ENCODE measurements at places on chromosomes 4 and X.

- peak; percentile 69 for DNase-seq
Measured at GRCh38 chrX:134990801-134991481, at the start of gene SMIM10. Gene SMIM10, plus strand, starts transcription at chrX:134990991. Its CDS starts 105 bp downstream, at chrX:134991096.

DNA sequence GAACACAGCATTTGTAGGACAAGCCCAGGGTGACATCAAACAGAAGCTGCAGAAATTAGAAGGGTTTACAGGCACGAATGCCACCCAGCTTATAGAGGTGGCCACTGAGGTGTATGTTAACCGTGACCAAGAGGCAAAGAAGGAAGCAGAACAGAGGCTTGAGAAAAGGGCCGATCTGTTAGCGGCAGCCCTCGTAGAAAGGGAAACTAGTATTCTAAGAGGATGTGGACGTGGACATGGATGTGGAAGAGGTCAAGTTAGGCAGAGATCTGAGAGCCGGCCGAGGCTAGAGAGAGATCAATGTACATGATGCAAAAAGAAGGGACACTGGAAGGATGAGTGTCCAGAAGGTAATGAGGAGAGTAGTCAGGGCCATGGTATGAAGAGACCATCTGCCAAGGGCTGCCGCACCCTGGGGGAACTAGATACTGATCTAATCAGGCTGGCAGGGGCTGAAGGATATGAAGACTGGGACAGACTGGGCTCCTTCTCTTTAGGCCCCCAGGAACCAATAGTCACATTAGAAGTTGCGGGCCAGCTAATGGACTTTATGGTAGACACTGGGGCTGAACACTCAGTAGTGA is 27.5 kb downstream of the LIAS start:
- no peak for DNase-seq

- peak; percentile 96 for DNase-seq
Measured at GRCh38 chr4:182427554-182427953, 184.4 kb downstream of the TENM3 start.

DNA sequence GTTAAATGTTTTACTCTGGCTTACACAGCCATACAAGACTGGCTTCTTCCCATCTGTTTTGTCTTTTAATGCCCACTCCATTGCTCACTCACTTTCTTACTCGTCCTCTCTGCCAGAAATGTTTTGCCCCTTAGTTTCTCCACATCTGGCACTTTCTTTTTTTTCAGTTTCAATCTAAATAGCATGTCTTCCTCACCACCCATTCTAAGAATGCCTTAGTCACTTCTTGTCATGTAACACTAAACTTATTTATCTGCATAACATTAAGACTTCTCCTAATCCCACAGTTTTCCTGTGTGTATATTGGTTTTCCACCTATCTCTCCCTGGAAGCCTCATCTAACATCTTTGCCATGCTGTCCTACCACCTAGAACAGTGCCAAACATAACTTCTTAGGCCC is 119.3 kb downstream of the ADAMTS3 start:
- no peak for DNase-seq

DNA sequence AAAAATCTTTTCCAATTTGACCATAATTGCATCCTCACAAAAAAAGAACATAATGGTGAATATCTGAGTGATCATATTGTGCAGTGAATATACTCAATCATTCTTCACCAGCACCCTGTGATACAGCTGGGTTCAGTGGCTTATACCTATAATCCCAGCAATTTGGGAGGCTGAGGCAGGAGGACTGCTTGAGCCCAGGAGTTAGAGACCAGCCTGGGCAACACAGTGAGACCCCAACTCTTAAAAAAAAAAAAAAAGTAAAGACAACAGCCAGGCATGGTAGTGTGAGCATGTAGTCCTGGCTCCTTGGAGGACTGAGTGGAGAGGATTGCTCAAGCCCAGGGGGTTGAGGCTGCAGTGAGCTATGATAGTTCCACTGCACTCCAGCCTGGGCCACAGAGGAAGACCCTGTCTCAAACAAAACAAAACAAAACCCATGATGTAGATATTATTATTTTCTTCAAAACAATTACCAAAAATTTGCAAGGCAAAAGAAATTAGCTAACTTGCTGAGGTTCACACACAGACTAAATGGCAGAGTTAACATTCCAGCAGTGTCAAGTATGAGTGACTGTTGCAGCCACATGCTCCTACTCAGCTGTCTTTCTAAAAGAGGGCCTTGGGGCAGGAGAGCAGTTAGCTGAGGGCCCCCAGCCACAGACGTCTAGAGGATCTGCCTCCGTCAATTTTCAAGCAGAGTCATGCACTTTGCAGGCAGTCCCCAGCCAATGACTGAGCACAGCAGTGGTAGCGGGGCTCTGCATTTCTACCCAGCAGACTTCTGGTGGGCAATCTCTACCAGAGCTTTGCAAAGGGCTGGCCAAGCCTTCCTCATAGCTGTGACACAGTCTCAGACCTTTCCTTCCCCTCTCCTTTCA is 33.4 kb downstream of the ADGRA3 start:
- no peak for DNase-seq

DNA sequence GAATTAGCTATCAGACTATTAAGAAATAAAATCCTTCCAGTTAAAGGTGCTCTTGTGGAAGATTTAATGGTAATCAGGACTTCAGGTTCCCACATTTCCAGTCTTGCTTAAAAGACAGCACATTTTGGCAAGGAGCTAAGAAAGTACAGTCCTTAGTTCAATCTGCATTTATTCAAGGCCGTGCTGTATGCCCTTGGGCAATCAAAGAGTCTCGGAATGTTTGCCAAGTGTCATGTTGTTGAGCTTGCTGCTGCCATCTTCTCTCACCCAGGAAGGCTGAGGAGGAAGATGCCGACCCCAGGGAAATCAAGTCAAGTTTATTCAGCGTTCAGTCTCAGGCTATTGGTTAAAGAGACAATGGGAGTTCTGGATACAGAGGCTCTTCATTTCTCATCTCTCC is 388.1 kb upstream of the IGFBP7 start:
- DNase-seq = no peak

- no peak for DNase-seq
Measured at GRCh38 chr4:113409181-113409580, 352.4 kb downstream of the CAMK2D start.

- no peak for DNase-seq
Measured at GRCh38 chr4:159150821-159151390, 48.0 kb downstream of the RAPGEF2 start.

DNA sequence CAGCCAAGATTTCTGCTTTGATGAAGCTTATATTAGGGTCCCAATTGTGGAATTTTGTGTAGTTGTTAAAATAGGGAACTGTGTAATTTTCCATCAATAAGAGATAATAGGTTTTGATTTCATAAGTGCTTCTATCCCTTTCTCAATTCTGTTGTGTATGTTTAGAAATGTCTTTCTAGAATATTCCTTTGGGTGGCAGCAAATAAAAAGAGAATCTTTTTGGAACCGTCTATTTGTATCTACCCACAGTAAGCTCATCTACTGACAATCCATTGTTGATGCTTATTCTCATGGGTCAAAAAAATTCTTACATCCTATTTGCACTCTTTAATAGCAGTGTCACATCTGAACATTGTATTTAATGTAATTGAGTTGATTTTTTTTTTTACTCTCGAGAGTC is 61.7 kb downstream of the TMA16 start:
- DNase-seq = no peak

- no peak for DNase-seq
Measured at GRCh38 chr4:26021417-26022345, 107.7 kb downstream of the SMIM20 start.

DNA sequence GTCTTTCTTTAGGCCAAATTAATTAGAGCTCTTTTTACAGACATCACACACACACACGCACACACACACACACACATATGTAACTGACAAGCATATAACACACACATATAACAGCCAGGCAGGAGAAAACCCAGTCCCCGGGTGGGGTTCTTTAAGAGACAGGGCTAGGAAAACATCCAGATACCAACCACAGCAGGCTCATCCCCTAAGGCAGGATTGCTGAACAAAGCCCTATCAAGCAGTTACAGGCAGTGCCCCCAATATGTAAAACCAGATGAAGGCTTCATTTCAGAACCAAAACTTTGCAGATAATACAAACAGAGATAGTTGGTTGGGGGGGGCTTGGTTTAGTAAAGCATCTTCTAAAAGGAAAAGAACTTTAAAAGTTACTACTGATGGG is 18.0 kb upstream of the FAM47E start:
- no peak for DNase-seq

GRCh38 chr4:154586296-154587033 is 4.1 kb downstream of the FGA start:
- no peak for DNase-seq

- DNase-seq = no peak
Measured at GRCh38 chr4:138611721-138612120, 369.6 kb upstream of the SLC7A11 start.

DNA sequence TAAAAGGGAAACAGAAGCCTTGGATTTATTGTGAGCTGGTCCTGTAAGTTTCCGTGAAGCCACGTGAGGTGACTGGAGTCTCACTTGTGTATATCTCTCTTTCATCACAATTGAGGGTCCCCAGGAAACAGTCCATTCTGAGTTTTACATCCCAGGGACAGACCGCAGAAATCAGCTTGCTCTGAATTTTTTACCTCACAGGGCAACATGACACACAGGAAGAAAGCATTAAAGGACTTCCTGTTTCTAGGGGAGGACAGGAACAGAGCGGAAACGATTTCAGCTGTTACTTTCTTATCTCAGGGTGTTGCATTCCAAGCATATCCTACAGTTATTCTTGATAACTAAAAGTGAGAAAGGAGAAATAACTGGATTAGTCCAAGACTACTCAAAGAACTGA is 553.5 kb downstream of the TRAM1L1 start:
- DNase-seq = no peak

DNA sequence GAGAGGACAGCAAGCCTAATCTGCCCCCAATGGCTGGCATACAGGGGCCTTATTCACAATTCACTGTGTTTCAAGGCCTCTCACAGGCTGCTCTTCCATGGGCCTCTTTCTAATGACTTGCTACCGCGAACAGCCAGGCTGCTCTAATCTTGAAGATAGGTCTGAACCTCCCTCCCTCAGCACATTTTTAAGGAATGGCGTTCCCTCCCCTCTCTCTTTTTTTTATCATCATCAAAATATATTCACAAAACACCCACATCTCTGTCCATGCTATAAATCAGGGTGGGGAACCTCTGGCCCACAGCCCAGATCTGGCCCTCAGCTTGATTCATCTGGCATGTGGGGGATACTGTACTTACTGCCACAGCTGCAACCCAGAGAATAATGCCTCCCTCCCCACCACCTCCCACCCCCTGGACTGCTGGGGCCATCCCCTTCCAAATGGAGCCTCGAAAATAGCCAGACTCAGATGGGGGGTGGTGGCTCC is 76.2 kb upstream of the PLAC1 start:
- DNase-seq = peak; percentile 95

- peak; percentile 27 for DNase-seq
Measured at GRCh38 chr4:165199286-165199685, 8.1 kb upstream of the KLHL2 start.

DNA sequence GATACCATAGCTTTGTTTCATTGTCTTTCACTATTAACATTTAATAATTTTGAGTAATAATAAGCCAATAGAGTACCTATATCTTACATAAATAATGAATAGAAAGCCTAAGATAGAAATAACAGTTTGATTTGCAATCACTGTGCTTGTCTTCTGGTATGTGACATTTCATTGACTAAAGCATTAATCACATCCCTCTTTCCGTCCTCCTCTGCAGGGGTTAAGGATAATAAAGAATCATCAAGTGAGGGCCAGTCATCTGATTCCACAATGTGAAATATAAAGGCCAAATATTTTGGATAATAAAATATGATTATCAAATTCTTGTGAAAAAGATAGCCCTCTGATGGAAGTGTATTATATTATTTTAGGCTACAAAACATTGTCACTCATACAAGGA is 2073.4 kb downstream of the ARAP2 start:
- peak; percentile 65 for DNase-seq

- peak; percentile 70 for DNase-seq
Measured at GRCh38 chr4:149896432-149896831, 80.8 kb upstream of the IQCM start.

DNA sequence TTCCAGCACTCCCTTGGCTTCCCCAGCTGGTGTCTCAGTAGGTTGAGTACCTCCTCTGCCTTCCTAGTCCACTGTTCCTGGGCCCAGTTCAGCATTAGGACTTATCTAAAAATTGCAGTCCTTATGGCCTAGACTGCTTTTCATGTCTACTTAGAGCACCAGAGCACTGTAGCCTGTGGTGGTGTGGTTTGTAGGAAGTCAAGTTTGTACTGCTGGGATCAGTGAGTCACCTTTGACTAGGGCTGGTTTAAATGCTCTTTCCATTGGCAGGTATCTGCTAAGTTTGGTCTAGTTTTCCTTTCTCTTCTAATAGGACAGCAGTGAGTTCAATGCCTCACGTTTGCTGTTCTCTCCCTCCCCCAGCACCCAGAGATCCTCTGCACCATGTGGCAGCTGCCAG is 233.6 kb upstream of the WDFY3 start:
- peak; percentile 5 for DNase-seq

- DNase-seq = no peak
Measured at GRCh38 chr4:188187106-188187505, 47.9 kb downstream of the TRIML1 start.

DNA sequence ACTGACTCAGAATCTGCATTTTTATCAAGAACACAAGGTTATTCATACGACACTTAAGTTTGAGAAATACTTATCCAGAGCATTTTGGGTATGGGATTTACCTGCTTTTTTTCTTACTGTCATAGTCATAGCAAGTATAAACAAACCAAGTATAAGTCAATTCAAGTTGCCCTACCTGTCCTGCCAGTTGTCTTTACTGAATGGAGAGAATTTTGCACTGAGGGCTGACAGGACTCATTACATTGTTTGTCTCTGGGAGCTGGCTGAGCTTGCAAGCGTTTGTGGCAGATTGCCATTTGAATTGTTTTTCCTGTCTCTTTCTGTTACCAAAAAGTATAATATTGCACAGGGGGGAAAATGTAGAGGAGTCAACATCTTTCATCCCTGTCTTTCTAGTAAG is 278.9 kb upstream of the MAGEC2 start:
- DNase-seq = no peak

GRCh38 chr4:151402145-151402865 is 6.7 kb upstream of the FHIP1A start:
- DNase-seq = no peak

GRCh38 chr4:77881460-77882295 is 19.0 kb downstream of the MRPL1 start:
- DNase-seq = peak; percentile 6

DNA sequence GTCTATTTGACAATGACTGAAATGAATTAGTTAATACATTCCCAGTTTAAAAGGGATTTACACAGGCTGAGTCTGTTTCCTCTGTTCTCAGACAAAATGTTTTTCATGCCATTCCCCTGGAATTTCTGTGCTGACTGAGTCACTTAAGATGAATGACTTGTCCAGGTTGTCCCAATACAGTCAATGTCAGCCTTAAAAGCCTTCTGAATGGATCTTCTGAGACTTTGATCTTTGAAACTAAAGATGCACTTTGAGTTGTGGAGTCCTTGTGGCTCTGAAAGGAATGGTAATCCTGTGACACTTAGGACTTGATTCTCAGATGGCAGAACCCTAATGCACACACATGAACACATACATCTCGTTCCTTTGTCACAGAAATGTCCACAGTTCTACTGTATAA is 622.2 kb upstream of the GRID2 start:
- DNase-seq = no peak

DNA sequence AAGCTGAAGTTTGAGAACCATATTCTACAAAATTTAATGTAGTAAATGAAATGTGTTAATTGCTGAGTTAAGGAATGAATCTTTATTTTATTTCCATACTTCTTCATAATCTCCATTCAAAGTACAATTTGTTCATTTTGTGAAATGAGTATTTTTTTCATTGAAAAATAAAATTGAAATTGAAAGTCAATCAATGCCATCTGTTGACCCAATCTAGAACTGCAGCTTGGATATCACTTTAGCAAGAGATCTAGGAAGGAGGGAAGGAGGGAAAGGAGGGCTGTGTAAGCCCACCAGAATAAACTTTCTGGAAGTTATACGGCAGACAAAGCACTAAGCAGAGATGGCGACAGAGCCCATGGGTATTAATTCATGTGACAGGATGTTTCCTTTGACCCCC is 128.4 kb downstream of the ZMAT1 start:
- DNase-seq = peak; percentile 15
